Endodermal cell (in vitro differentiated cells): ENCODE measurements at places on chromosomes 4 and X. TPM values are rescaled to one million over a fixed set of nuclear protein-coding genes. Genes with fewer than 3 reads are reported as not detected.

The KIAA1210 gene
- not detected in 2 replicates for total RNA-seq

- no peak overlapping the region for H3K27ac ChIP-seq
- DNase-seq, result no peak
- no peaks in the 10 kb centered on the region for H3K36me3 ChIP-seq
- H3K27me3 ChIP-seq, result peaks cover 5% of the 10 kb centered on the region
- no peaks in the 10 kb centered on the region for H3K4me1 ChIP-seq
- H3K4me3 ChIP-seq, result no peak overlapping the region
Observed at GRCh38 chrX:148872161-148872535, 371.7 kb downstream of the AFF2 start.

The SERTM2 gene
- total RNA-seq, result 0.40 and 0.61 TPM in 2 replicates

- no peak overlapping the region for H3K4me3 ChIP-seq
- H3K36me3 ChIP-seq, result no peaks in the 10 kb centered on the region
- no peaks in the 10 kb centered on the region for H3K27me3 ChIP-seq
- no peak for DNase-seq
Observed at GRCh38 chr4:36137336-36137735, 107.0 kb downstream of the ARAP2 start.

DNA sequence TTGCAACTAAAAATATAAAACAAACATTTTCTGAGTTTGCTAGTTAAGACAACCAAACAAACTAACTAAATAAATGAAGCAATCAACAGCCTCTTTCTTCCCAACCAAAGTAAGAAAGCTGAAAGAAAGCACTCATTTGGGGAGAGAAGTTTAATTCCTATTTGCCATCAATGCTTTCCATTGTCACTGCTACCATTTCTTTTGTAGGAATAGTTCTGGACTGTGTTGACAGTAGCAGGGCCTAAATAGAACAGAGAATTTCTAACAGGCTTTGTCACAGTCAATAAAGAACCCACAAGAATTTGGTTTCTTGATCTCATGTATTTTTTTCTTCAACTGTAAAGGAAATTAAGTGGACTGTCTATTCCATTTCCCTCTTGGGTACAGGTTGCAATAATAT is 1886.4 kb upstream of the TENM3 start:
- H3K27ac ChIP-seq, result no peak overlapping the region
- no peaks in the 10 kb centered on the region for H3K36me3 ChIP-seq
- no peak for DNase-seq
- no peaks in the 10 kb centered on the region for H3K4me1 ChIP-seq
- H3K27me3 ChIP-seq, result no peaks in the 10 kb centered on the region
- H3K4me3 ChIP-seq, result no peak overlapping the region

DNA sequence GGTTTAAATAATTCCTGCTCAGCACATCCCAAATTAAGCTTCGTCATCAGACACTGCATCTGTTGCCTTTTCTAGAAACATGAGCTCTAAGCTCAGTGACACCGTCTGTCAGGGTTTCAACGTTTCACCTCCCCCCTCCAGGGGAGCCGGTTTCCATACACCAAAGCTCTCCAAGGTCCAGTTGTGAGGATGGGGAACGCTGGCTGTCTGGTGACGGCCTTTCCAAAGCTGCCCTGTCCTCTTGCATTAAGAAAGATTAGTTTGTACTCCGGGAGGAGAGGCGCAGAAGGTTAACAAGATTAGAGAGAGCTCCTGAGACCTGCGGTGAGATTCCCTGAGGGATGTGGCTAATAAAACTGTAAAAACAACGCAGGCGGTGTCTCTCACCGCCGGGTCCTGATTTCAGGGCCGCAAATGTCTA is 43.2 kb downstream of the ASMT start:
- DNase-seq, result peak; percentile 52
- H3K27me3 ChIP-seq, result no peaks in the 10 kb centered on the region

DNA sequence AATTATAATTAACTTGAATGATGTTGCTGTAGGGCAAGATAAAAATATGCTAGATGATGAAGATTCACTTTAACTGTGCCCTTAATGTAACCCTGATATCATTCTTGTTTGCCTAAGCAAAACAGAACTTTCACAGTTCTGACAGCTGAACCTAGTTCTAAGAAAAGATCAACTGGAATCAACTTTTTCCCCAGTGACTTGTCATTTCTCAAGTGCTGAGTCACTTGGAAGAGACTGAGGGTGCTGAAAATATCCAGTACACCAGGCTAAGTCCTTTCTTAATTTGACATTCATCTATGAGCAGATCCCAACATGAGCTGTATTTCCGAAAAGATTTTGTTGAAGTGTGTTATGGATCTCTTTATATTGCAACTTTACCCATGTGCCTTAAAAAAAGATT is 140.4 kb downstream of the MID1IP1 start:
- H3K4me3 ChIP-seq, result no peak overlapping the region
- H3K27ac ChIP-seq, result no peak overlapping the region
- no peaks in the 10 kb centered on the region for H3K36me3 ChIP-seq
- no peaks in the 10 kb centered on the region for H3K27me3 ChIP-seq

The SPANXN3 gene
- not detected in 3 replicates for total RNA-seq

DNA sequence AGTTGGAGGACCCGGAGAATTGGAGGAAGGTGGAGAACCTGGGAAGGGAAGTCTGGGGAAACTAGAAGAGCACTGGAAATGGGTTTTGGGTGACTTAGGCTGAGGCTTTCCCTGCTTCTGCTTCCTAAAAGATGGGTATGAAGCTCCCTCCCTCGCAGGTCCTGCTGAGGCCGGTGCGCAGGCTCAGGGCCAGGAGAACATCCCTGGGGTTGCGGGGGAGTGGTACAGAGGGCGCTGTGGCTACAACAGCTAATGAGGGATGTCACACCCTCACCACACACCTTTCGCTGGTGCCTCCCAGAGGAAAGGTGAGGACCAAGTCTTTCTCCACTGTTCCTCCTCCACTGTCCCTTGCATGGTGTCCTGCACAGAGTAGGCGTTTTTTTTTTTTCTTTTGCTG is 15.8 kb downstream of the APLN start:
- no peak overlapping the region for H3K27ac ChIP-seq
- DNase-seq, result peak; percentile 65
- no peaks in the 10 kb centered on the region for H3K27me3 ChIP-seq

The UGT2B7 gene
- total RNA-seq, result not detected in 3 replicates

The RBM46 gene
- 0.32 to 0.49 TPM (median 0.40 TPM) in 3 replicates for total RNA-seq

DNA sequence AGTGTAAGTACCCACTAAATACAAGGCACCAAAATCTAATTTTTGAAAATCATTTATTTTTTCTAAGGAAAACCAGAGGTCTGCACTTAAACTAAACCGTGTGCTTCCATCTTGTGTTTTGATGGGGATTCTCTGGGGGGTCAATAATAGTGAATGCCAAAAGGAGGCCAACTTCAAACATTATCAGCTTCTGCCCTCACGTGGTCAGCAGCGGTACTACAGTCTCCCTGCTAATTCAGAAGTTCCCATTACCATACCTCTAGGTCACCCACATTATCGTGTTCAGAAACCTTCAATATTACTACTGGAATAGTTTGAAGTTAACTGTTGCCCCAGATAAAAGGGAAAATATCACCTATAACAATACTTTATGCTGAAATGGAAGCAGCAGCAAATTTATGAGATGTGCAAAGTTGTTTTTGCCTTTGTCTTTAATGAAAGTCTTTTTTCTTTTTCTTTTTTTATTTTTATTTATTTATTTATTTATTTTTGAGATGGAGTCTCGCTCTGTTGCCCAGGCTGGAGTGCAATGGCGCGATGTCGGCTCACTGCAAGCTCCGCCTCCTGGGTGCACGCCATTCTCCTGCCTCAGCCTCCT is 17.3 kb downstream of the CTPS2 start:
- DNase-seq, result peak; percentile 89
- peaks cover 27% of the 10 kb centered on the region for H3K36me3 ChIP-seq
- no peak overlapping the region for H3K4me3 ChIP-seq
- H3K27me3 ChIP-seq, result no peaks in the 10 kb centered on the region

DNA sequence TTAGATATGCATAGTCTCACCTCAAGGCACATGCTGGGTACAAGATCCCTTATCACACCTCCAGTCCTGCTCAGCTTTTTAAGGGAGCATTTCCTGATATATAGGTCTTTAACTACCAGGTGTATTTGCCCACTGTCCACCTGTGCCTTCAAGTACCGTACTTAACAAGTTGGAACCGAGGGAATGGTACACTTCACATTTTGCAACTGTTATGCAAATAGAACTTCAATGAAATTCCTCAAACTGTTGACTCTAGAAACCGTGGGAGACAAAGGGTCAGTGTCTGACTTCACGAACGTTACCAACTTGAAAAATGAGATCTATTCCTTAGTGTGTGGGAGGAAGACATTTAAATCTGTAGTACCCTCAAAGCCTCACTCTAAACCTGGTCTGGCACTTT is 5.2 kb downstream of the TRIM2 start:
- H3K4me3 ChIP-seq, result no peak overlapping the region
- peak overlapping the region; percentile 70 for H3K27ac ChIP-seq
- H3K27me3 ChIP-seq, result no peaks in the 10 kb centered on the region
- peaks cover 10% of the 10 kb centered on the region for H3K4me1 ChIP-seq

DNA sequence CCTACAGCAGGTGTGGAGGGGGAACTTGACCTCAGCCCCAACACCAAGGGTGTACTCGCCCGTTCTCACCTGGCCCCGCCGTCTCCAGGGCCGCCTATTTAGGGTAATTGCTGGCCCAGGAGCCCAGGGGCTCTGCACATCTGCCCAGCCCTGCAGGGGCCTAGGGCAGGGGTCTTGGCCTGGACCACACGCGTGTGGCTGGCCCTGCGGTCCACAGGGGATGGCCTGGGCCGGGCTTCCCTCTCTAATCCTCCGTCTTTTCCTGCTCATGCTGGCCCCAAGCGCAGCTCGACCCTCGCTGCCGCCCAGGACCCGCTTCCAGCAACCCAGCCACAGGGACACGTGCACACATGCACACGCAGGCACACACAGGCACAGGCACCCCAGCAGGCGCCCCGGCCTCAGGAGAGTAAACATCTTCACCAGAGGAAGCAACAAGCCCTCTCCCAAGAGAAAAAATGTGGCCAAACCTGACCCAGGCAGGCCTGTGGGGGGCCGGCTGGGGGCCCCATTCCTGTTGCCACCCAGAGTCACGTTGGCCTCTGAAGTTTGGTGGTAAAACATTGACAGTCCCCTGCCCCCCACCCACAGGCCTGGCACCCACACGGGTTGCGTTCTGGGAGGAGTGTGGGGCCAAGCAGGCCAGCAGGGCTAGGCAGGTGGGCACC is 24.6 kb upstream of the FGFR3 start:
- H3K27me3 ChIP-seq, result no peaks in the 10 kb centered on the region
- H3K36me3 ChIP-seq, result no peaks in the 10 kb centered on the region
- DNase-seq, result no peak
- peaks cover 12% of the 10 kb centered on the region for H3K4me1 ChIP-seq

The LRIT3 gene
- total RNA-seq, result 1.2 to 3.7 TPM (median 3.1 TPM) in 3 replicates

- H3K4me3 ChIP-seq, result no peak overlapping the region
- H3K27ac ChIP-seq, result no peak overlapping the region
- H3K36me3 ChIP-seq, result no peaks in the 10 kb centered on the region
- DNase-seq, result no peak
- no peaks in the 10 kb centered on the region for H3K4me1 ChIP-seq
- H3K27me3 ChIP-seq, result no peaks in the 10 kb centered on the region
Observed at GRCh38 chrX:14936561-14936960, 63.3 kb downstream of the MOSPD2 start.

DNA sequence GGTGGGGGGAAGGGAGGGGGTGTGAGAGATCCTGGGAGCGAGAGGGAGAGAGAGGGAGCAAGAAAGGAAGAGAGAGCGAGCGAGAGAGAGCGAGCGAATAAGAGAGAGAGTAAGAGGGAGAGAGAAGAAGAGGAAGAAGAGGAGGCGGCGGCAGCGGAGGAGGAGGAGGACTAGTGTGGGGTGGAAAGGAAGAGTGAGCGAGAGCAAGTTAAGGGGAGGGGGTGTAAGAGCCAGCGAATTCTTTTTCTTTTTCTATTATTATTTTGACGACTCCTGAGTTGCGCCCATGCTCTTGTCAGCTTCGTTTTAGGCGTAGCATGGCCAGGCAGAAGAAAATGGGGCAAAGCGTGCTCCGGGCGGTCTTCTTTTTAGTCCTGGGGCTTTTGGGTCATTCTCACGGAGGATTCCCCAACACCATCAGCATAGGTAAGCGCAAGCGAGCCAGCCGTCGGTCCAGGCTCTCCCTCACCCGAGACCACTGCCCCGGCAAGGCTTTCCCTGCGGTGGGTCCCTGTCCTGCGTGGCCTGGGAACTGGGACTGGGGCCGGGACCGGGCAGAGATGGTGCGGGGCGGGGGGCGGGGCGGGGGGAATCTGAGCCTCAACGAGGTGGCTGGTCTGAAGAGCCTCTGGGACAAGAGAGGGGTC is at the start of gene GRIA3:
Gene GRIA3, plus strand, starts transcription at position 60 of the 647 bp plus-strand sequence. Its CDS starts 258 bp downstream, at position 318.
- H3K4me1 ChIP-seq, result no peaks in the 10 kb centered on the region
- H3K27me3 ChIP-seq, result peaks cover 56% of the 10 kb centered on the region
- H3K36me3 ChIP-seq, result no peaks in the 10 kb centered on the region
- H3K27ac ChIP-seq, result no peak within 1 kb of the TSS
- DNase-seq, result peak; percentile 61
